CD4-positive, alpha-beta T cell treated with Interleukin-2 at 100 ng/mL for 4 hours (primary cell): ENCODE measurements at places on chromosomes 7 and 10.
A peak's percentile ranks its signal among the peaks of the same experiment; 100 is the strongest.

- DNase-seq = no peak
Measured at GRCh38 chr7:22578007-22578733, 78.2 kb upstream of the STEAP1B start.

DNA sequence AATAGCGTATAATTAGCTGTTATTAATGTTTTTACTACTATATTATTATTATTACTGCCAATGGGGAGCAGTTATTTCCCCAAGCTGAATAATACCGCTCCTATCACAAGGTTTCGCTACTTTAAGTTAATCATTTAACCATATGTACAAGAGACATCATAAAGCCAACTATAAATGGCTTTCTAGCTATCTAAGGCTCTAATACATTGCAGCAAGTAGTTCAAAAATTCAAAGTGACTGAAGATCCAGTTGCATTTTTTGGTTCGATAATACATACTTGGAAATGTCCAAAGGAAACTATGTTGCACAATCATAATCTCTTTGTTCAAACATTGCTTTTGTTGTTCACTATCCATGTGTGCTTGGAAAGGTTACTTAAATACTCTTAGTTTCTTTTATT is 952.0 kb upstream of the MBL2 start:
- no peak for DNase-seq

DNA sequence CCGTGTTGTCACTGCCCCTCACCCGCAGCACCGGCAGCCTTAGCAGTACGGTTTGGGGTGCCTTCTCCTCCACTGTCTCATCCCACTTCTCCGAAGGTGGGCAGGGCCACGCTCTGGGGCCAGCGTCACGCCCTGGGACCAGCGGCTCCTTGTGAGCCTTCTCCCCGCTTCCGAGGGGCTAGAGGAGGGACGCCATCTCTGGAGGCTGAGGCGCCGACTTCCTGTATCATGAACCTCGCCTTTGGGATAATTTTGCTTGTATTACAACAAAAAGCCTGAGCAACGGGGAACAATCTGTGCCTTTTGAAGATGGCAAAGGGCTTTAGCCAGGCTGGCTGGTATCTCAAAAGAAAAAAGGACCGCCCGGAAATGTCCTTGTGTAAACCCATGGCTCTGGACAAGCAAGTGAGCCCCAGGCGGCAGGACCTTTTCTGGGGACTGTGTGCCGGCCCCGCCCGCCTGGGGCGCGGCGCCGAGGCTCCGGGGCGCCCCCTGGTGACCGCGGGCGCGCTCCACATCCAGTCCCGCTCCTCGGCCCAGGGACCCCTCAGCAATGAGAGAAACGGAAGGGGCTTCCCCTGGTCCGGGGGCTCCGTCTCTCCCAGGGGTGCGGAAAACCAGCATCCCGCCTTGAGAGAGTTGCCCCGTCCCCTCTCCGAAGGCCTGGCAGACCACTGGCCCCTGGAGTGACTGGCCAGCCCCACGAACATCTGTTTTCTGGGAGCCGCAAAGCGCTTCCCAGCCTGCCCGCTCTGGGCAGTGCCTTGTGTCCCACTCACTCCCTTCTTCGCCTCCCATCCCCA is 3.8 kb downstream of the DEPP1 start:
- DNase-seq = peak; percentile 66

DNA sequence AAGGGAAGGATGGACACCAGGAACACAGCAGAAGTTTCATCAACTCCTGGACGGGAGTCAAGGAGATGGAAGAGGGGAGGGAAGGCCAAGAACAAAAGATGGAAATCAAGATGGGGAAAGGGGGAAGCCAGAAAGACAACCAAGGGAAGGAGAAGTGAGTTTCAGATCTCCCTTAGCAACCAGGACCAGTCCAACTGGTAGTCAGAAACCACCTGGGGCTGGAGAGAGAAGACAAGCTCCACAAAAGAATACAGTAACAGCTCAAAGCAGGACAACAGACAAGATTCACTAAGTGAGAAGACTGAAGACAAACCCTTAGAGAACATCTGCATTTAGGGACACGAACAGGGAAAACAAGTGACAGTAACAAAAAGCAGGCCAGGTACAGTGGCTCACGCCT is 30.6 kb downstream of the CDCA7L start:
- no peak for DNase-seq

GRCh38 chr10:77784856-77785255 is 141.7 kb downstream of the DLG5 start:
- DNase-seq = no peak

GRCh38 chr7:20206104-20206896 is 10.9 kb downstream of the MACC1 start:
- no peak for DNase-seq

DNA sequence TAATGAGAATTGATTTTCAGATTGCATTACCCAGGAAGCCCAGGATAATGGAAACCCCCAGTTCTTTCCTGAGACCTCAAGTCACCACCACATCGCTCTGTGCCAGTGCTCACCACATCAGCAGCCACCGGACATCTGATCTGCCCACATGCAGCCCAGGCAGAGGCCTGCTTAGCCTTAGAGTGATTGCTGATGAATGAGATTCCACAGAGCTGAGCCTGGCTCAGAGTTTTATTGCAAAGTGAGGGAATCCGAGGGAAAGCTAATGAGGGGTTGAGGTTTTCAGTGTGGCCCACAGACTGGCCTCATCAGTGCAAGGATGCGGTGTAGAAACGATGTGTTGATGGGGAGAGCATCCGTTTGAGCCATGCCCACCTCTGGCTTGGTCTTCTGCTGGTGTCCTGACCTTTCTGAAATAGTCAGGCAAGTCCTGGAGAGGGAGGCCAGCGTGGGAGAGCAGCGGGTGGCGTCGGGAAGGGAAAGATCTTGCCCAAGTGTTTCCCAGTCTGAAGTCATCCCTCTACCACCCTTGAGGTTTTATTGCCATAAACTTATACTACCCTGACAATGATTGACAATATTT is 120.3 kb downstream of the ITIH5 start:
- no peak for DNase-seq

- no peak for DNase-seq
Measured at GRCh38 chr7:31885171-31885570, 185.0 kb downstream of the PDE1C start.

DNA sequence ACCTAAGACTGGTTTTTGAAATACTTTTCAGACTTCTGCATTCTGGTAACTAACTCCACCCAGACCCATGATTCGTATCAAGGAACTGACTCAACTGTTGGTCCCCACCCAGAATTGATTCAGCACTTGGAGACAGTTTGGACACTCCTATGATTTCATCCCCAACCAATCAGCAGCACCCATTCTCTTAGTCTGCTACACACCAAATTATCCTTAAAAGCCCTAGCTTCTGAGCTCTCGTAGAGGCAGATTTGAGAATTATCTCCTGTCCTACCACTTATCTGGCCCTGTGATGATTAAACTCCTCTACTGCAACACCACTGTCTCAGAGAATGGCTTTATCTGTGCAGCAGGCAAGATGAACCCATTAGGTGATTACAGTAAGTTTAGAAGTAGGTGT is 7.7 kb upstream of the GSTO1 start:
- DNase-seq = peak; percentile 26
